ENCODE measurements at places on chromosomes 7 and 10.
A peak's percentile ranks its signal among the peaks of the same experiment; 100 is the strongest.

DNA sequence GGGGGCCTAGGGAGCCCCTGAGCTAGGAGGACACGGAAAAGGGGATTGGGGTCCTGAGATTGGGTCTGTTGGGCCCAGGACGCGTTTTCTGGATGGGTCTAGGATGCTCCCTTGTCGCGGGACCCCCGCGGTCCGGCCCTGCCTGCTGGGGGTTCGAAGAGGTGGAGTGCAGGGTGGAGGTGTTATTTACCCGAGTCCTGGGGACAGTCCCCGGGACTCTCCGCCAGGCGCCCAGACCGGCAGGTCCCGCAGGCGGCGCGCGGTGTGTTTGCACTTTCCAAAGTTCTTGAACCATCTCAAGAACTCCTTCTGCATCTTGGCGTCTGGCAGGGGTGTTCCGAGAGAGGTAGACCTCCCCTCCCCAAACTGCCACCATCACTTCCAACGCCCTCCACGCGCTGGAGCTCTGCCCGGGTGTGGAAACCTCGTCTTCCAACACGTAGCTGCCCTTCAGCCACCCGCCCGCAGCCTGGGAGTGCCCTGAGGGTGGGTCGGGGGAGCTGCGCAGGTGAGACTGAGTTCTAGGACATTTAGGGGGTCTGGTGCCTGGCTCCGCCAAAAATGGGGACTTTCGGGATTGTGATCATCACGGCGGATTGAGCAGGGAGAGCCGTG, 569 bp downstream of the CAV1 start:
- no peak for DNase-seq

DNA sequence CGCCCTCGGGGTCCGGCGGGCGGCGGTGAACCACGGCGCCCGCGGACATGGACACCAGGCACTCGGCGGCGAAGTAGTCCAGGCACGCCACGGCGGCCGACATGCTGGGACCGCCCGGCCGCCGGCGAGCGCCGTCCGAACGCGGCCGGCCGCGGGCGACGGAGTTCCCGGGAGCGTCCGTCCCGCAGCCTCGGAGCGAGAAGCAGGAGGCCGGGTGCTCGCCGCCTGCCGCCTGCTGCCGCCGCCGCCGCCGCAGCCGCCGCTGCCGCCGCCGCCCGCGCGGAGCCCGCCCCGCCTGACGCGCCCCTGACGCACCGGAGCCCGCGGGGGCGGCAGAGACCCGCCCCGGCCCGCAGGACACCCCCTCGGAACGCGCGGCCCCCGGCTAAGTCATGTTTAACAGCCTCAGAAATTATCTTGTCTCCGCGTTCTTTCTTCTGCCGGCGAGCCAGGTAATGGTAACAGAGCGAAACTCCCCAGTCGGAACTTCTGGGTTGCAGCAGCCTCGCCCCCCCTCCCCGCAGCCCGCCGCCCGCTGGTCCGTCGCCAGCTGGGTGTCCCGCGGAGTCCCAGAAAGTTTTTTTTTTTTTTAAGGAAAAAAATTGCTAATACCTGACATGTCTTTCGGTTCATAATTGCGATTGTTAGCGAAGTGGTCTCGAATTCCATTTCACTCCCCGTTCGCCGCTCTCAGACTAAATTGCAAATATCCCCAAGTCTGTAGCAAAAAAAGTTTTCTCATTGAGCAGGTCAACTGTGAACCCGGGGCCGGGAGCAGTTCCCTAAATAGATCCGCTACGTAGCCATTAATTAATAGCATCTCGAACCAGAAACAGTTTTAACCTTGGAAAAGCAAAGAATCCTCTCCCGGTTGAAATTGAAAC, at the start of gene KLF14:
KLF14 (minus strand) TSS at position 277 of the 884 bp plus-strand sequence; CDS start at position 103, 174 bp downstream.
- peak; percentile 58 for DNase-seq

DNA sequence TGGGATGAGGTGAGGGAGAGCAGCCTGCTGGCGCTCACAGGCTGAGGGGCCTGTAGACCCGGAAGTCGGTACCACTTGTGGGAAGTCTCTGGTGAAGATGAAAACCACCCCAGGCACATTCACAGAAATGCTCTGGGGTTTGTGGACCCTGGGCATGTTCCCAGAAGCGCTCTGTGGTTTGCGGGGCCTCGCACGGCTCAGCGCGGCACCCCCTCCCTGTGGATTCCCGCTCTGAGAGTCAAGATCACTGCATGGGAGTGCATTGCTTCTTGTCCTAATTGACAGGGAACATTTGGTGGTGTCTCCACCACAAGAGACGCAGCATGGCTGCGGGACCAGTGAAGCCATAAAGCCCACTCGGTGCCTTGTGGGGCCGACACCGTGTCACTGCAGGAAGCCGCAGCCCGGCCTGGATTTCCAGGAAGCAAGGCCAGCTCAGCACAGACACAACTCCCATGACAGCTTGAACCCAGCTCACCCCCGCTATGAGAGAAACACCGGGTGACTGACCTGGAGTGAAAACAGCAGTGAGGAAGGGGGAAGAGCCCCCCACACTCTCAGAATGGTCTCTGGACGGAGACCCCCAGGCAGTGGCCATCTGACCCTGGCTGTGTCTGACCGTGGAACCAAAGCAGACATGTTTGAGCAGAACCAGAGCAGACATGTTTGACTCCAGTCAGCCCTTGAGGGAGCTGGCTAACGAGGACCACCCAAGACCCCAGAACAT, 157.2 kb downstream of the PTPRN2 start:
- DNase-seq: no peak

- DNase-seq: no peak
Observed at GRCh38 chr7:7369134-7369533, 166.5 kb downstream of the COL28A1 start.

DNA sequence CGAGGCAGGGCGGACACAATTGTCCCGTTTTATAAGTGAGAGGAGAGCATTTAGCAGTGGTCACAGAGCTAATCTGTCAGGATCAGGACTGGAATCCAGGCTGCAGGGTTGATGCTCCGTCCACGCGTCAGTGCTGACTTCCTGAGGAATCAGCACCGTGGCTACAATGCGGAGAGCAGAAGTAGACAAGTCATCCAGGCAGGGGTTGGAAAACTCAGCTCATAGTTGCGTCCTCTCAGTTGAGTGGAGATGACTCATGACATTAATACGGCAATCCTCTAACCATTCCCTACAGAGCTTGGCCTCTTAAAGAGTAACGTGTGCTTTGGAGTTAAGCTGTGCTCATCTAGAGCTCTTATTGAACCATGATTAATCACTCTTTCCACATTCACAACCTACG, 17.1 kb upstream of the HTR5A start:
- no peak for DNase-seq

- DNase-seq: no peak
Observed at GRCh38 chr10:63630931-63631680, 109.9 kb downstream of the REEP3 start.

GRCh38 chr7:30268586-30268985, 15.8 kb upstream of the ZNRF2 start:
- no peak for DNase-seq

DNA sequence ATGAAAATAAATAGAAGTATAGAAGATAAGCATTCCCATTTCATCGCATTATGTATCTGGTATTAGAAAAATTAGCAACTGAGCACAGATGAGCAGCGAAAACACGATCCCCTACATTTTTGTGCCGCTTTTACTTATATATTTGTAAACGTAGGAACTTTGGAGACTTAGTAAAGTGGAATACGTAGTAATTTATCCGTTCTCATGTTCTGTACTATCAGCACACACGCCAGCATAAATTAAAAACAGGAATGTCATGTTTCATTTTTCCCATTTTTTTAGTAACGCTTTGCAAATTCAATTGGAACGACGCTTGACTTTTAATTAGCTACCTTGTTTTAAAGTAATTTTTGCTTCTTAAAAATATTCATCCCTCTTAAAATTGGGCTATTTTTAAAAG, 2.4 kb downstream of the ZNRF2 start:
- no peak for DNase-seq

DNA sequence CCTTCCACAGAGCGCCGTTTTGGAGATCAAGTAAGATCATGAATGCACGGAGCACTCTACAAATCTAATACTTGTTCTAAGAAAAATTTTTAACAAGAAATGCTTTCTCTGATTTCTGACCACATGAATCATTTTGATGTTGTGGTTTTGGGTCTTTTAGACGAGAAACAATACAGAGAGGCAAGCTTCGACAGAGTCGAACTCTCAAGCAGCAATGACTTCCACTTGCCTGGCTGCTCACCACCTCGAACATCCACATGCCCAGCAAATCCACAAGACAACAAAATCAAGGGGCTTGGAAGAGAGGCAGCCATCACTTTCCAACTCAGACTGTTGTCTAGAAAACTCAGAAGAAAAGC, 69.4 kb upstream of the GSDME start:
- DNase-seq: no peak

- DNase-seq: no peak
Observed at GRCh38 chr10:98301664-98302319, 33.8 kb upstream of the LOXL4 start.

GRCh38 chr10:118729641-118730258, 25.0 kb downstream of the CACUL1 start:
- no peak for DNase-seq

- no peak for DNase-seq
Observed at GRCh38 chr10:89373916-89374711, 3.7 kb upstream of the IFIT1B start.

GRCh38 chr7:6242561-6242960, 29.9 kb downstream of the CYTH3 start:
- DNase-seq: no peak

DNA sequence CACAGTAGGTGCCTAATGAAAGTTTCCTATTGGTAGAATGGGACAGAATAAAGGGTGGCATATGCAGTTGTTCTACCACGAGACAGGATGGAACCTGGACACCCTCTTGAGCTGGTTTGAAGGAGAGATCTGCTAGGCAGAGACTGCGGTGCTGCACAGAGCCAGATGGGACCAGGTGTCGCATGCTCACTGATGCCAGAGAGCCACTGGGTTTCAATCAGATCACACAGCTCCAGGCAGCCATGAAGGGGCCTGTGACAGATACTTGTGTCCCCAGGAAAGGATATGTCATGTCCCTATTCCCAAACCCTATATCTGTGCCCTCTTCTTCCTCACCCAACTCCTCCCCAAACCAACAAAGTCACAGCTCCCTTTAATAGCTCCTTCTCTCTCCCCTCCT, 235.7 kb downstream of the PRPF18 start:
- no peak for DNase-seq

DNA sequence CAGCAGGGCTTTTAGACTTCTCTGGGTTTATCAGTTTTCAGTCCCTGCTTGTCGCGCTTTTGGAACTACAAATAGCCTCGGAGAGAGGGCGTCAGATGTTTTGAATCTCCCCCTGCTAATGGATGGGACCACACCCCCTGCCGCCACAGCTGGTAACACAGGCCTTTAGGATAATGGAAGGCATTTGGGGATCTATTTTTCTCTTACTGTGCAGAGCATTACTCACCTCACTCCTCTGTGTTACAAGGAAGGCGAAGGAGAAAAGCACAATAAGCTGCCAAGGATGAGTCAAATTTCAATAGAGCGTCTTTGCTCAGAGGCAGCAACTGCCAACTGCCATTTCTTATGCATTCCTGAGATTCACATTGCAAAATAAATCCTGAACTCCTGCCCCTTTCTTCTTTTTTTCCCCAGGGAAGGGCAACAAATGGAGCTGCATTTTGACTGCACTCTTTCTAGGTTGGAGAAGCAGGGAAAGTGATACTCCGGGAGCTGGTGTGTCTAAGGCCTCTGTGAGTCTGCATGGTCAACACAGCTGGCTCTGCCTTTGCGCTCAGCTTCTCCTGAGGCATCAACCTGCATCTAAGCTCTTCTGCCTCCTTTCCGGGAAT, 31.5 kb upstream of the SMNDC1 start:
- DNase-seq: no peak

DNA sequence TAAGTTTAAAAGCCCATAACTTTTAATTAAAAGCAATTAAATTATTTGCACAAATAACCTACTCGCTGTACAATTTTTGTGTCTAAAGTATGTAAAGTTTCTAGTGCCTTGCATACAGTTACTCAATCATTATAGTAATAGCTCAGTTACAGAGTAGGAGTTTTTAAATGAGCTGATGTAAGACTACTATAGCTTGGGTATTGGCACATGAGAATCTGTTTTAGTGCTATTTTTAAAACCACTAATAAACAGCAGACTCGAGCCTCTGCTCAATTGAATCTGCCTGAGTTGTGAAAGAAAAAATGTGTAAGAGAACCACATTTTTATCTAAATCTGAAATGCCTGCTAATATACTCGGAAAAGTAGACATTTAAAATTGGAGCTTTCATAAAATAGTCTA, 31.1 kb downstream of the CTNNA3 start:
- no peak for DNase-seq

GRCh38 chr10:113993489-113993991, 50.1 kb upstream of the ADRB1 start:
- no peak for DNase-seq

- DNase-seq: no peak
Observed at GRCh38 chr7:116683786-116684185, 11.8 kb downstream of the MET start.

DNA sequence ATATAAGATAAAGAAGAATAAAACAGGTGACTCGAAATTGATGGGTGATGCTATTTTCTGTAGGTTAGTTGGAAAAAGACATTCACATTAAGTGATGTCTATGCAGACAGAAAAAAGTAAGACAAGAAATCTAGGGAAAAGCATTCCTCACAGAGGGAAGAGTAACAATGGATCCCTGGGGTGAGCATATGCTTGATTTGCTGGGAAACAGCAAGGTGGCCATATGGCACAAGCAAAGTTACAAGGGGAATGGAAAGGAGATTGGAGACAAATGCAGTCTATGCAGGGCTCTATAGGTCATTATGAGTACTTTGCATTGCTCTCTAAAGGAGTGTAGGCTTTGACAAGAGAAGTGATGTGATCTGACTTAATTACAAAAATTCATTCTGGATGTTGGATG, 90.9 kb upstream of the ZNF804B start:
- no peak for DNase-seq

- DNase-seq: no peak
Observed at GRCh38 chr7:129468087-129468486, 33.9 kb downstream of the STRIP2 start.

DNA sequence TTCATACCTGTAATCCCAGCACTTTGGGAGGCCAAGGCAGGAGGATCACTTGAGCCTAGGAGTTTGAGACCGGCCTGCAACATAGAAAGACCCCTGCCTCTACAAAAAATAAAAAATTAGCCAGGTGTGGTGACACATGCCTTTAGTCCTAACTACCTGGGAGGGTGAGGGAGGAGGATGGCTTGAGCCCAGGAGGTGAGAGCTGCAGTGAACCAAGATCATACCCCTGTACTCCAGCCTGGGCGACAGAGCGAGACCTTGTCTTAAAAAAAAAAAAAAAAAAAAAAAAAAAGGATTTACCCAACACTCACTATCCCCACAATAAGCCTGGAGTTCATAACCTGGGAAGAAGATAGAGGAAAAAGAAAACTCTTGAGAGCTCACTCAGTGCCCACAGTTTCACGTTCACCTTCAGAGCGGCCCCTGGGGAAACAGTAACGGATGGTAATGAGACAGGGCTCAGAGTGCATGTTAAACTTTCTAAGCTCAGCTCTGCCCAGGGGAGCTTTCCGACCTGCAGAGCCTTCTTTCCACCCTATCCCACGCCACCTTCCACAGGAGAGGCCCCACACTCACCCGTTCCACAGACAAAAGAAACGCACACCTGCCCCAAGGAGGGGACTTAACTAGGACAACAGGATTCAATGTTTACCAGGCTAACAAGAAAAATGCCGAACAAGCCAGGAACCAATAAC, 259.8 kb upstream of the KLF14 start:
- DNase-seq: no peak

- DNase-seq: no peak
Observed at GRCh38 chr7:561631-562373, 42.2 kb upstream of the PDGFA start.

Measured in CD4-positive, alpha-beta T cell (primary cell).